ENCODE measurements at places on chromosomes 11 and 22.

GRCh38 chr11:113534625-113535024 is 59.4 kb upstream of the DRD2 start:
- no peak for DNase-seq

DNA sequence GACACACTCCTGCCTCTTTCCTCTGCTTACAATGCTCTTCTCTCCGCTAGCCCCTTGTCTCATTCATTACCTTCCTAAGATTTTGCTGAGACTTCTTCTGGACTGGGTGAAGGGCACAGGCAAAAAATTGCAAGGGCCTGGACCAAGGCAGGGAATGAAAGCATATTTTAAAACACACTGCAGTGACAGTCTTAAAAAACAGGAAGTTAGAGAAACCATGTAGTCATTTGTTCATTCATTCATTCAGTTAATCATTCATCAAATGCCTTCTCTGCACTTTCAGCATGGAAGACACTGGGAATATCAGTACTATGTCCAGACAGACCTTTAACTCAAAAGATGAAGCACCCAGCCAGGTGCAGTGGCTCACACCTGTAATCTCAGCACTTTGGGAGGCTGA is 44.9 kb upstream of the SWAP70 start:
- no peak for DNase-seq

DNA sequence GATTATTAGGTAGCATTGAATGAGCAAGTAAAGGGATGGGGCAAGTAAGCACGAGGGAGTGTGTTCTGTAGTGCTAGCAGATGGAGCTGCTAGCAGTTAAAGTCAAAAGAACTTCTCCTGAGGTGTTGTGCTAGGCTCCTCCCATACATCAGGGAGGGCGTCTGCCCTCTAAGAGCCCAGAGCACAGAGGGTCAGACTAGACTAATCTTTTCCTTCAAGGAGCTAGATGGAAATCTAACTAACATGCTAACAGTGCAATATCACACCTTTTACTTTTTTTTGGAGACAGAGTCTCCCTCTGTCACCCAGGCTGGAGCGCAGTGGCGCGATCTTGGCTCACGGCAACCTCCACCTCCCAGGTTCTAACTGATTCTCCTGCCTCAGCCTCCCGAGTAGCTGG is 3.2 kb upstream of the PLA2G6 start:
- no peak for DNase-seq

- peak; percentile 68 for DNase-seq
These were observed 99.9 kb upstream of the FGF3 start for GRCh38 chr11:69918938-69919650.

DNA sequence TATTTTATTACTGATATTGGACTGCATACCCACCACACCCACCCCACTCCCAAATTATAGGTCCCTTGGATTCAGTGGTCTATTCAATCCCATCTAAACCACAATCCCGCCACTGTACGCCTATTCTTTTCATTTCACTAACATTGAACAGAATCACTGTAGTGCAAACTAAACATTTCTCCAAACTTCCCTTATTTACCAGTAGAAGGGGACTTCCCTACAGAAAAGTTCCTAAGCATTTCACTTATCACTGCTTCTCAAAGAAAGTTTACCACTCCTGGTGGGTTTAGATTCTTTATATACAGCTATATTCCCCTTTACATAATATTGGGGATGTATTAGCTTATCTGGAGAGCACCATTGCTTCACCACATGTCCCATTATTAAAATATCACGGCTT is 29.3 kb downstream of the OR8B12 start:
- no peak for DNase-seq

- no peak for DNase-seq
These were observed 5.4 kb upstream of the MIF start for GRCh38 chr22:23888615-23889401.

DNA sequence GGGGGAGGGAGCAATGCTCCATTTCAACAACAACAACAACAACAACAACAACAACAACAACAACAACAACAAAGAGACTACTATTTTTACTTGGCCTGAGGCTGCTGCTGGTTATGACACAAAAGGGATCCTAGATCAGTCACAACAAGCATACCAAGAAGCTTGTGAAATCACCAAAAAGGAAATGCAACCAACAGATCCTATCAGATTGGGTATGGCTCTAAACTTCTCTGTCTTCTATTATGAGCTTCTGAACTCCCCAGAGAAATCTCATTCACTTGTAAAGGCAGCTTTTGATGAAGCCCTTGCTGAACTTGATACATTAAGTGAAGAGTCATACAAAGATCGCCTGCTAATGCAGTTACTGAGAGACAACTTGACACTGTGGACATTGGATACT is 10.5 kb upstream of the MS4A2 start:
- DNase-seq, result no peak

DNA sequence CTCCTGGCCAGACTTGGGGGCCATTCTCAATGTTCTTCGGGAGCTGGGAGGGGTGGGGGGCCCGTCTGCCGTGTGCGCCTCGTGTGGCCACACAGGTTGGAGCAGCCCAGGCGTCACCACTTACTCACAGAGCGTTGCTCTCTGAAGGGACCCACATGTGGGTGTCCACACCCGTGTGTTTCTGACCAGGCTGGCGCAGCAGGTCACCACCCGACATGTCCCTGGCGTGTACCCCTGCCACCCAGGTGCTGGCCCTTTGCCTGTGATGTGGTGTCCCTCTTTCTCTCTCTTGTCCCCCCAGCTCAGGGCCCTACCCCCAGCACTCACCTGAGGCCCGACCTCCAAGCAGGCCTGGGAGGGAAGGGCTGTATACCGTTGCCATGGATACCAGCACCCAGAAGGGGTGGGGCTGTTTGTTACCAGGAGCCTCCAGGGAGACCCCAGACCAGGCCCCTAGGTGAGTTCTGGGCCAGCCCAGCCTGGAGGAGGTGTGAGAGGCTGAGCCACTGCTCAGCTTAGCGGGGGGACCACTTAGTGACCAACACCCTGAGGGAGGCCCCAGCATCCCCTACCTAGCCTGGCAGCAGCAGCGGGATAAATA is 1.4 kb downstream of the LMNTD2 start:
- no peak for DNase-seq

DNA sequence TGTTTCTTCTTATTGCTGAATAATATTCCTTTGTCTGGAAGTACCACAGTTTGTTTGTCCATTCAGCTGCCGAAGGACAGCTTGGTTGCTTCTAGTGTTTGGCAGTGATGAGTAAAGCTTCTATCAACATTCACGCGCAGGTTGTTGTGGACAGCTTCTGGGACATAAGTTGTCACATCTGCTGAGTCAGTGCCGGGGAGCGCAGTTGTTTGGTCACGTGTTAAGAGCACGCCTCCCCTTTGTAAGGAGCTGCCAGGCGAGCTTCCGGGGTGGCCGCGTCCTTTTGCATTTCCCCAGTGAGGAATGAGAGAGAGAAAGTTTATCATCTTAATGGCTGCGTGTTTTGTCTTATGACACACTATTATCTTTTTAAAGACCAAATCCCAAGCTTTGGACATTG is 30.3 kb downstream of the SAMM50 start:
- no peak for DNase-seq

DNA sequence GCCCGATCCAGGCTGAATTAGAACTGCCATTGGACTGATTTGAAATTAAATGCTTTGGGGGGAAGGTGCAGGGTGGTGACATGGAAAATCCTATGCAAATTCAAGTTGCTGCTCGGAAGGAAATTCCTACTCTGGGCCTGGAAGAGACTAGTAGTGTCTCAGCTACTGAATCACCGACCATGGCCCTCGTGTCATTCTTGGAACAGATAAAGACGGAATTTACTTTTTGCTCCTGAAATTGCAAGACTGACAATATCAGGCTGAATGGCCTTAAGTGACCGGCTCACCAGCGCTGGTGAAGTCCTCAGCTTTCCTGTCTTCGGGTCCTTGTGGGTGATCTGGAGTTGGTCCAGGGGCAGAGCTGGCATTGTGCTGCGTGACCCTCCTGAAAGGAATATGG is 6.1 kb downstream of the ASCC2 start:
- DNase-seq, result no peak

- DNase-seq, result no peak
These were observed 40.5 kb downstream of the LARGE1 start for GRCh38 chr22:33879796-33880195.

- no peak for DNase-seq
These were observed 5.9 kb upstream of the AMOTL1 start for GRCh38 chr11:94762208-94762607.

DNA sequence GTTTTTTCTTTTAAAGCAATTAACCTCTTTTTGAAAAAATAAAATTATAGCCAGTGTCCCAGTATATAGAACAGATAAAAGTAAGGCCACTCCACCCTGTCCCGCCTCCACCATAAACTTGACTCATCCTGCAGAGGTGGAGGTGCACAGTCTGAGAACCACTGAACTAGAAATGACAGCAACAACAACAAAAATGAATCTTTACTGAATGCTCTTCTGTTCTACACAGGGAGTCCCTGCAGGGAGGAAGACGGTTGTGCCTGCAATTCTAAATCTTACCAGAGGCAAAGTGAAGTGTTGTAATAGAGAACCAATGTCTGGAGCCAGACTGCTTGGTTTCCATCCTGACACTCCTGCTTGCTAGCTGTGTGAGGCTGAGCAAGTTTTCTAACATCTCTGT is 162.3 kb downstream of the FBXO7 start:
- no peak for DNase-seq

GRCh38 chr11:119491753-119492510 is 69.0 kb upstream of the THY1 start:
- no peak for DNase-seq

- no peak for DNase-seq
These were observed 237.4 kb downstream of the TMEM135 start for GRCh38 chr11:87275176-87275575.

GRCh38 chr22:47850644-47851151 is 1088.2 kb downstream of the TBC1D22A start:
- DNase-seq, result no peak

DNA sequence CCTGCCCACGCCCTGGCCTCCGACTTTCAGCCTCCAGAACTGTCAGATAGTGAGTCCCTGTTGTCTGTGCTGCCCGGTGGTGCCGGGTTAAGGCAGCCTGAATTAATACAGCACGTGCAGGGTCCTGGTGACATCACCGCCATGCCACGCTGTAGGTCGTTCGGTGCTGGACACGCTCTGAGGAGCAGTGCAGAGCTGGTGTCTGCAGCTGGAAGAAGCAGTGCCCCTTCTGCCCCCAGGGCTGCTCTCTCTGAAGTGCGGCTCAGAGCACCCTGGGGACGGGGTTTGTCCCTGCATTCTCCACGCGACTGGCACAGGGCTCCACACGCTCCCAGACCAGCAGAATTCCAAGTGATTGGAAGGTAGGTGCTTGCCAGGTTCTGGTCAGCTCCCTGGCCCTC is 831.5 kb downstream of the TBC1D22A start:
- no peak for DNase-seq

- no peak for DNase-seq
These were observed 325.7 kb upstream of the C11orf87 start for GRCh38 chr11:109096266-109096665.

GRCh38 chr11:79047321-79047720 is 393.5 kb downstream of the TENM4 start:
- DNase-seq, result no peak

DNA sequence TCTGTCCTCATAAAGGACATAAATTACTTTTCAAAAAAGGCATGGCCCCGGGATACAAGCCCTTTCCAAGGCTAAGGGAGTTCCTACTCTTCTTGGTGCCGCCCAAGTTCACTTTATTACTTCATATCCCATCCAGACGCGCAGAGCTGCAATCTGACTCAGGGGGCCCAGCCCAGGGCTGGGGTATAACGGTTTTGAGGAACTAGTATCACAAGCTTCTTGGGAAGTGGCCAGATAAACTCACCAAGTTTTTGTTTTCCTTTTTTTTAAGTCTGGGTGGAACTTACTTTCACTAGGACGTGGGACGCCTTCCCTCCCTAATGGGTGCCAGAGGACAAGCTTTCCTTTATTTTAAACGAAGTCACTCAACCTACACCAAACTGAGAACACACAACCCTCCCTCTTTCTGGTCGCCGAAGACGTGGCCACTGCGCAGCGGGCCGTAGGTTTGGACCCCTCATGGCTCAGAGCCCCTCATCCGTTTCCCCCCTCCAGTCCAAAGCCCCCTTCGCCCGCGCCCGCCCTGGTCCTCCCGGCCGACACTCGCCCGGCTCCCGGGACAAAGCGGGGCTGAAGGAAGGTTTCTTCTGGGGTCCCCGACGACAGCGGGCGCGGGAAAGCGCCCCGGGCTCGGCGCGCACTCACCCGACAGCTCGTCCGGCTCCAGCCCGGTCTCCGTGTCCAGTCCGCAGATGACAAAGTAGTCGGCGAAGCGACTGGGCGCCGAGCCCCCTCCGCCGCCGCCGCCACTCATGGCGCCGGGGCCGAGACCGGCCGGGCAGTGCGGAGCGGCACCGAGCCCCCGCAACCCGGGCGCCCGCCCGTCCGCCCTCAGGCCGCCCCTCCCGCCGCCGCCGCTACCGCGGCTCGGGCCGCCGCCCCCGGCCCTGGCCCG is 587 bp downstream of the DENND5A start:
- DNase-seq, result peak; percentile 43

DNA sequence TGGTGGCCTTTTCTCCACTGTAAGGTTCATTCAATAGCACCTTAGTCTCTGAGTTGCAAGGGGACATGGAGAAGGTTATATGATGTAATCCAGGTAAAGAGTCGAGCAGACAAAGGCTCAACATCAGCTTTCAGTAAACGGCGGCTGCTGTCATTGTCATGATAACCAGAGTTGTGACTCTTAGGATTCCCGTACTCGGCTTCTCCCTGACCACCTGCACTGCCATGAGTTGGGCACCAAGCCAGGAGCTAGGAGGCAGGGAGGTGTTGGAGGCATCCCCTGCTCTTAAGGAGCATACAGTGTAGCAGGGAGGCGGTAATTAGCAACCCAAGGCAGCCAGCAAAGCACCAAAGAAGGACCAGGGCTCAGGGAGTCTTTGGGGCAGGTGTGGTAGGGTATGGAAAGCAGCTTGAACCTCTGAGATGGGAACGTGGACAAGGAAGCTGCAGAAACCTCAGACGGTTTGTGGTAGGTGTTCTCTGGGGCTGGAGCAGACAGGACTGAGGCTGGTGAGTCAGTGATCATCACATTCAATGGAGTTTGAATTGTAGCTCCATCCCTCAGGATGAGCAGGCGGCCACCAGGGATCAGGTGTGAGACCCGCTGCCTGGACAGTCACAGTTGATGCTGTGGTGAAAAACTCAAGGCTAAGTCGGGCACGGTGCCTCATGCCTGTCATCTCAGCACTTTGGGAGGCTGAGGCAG is 31.7 kb downstream of the LIF start:
- no peak for DNase-seq

DNA sequence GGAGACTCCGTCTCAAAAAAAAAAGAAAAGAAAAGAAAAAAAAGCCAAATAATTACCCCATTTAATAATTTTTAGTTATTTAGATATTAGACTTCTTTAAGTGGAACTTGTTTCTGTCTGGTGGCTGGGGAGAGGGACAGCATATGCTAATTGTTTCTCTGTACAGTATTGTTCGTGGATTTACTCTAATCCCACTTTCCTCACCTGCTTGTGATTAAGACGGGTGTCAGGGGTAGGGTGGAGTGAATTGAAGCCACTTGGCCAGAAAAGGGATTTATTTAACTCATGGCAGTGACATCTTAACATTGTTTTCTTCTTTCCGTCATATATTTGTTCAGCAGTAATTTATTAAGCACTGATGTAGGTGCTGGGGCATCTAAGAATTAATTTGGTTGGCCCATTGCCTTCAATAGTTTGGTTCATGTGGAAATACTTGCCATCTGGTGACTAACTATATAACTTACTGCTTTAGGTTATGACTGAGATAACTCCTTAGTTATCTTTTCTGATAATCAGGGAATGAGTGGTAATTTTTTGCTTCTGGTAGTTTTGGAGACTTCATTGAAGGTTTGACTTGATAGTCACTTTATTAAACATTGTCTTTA is 4.6 kb downstream of the TNRC6B start:
- DNase-seq, result no peak

- DNase-seq, result no peak
These were observed 324.7 kb downstream of the CASP12 start for GRCh38 chr11:104573441-104573990.

All from activated naive CD4-positive, alpha-beta T cell treated with Interleukin-2 at 50 U/mL for 16 hours (primary cell).